Effector CD4-positive, alpha-beta T cell (primary cell): ENCODE measurements at places on chromosomes 6 and 20.

DNA sequence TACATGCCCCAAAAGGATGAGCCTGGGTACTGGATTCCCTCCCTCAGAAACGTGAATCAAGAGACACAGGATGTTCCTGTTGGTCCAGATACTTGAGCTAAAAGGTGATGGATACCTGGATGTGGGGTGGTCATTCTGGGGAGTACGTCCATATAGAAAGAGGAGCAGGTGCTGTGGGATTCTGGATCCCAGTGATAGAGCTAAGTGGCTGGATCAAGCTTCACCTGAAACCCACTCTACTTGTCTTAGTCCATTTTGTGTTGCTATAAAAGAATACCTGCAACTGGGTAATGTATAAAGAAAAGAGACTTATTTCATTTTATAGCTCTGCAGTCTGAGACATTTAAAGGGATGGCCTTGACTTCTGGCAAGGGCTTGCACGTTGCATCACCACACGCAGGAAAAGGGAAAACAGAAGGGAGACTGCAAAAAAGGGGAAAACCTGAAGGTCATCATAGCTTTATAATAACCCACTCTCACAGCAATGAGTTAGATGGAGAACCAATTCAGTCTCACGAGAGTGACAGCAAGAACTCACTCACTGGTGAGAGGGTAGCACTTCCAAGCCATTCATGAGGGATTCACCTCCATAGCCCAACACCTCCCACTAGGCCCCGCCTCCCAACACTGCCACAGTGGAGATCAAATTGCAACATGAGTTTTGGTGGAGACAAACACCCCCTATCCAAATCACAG, 31.2 kb downstream of the RIPOR3 start:
- DNase-seq, result no peak

DNA sequence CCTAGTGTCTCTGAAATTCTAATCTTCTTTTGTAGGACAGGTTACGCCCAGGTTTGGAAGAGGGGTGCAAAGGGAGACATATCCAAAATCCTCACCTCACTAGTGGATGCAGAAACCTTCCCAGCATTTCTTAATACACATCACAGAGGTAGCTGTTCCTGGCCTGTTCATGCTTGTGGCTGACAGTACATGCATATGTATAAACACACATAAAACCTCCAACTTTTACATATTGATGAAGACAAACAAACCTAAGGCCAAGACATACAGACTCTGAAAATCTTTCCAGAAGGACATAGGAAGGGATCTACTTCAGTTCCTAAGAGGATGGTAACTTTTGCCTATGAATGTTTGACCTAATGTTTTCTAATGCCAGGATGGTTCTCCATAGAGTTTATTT, 872.1 kb upstream of the FLRT3 start:
- no peak for DNase-seq

GRCh38 chr6:15160812-15161211, 85.1 kb upstream of the JARID2 start:
- no peak for DNase-seq

DNA sequence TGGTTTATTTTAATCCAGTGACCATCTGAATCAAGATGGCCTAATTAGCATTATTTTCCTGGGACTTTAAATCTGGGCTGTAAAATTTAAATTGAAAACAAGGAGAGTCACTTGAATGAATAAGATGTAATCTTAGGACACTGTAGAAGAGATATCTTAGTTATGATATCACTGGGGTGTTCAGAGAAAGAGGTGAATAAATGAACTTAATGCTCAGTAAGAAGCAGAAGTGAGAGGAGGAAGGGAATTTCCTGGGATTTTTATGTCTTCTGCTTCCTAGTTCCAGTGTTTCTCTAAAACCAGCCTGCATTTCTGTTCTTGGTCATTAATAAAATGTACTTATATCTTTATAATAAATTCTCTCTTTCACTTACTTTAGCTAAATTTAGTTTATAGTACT, 136.8 kb upstream of the PTPRK start:
- no peak for DNase-seq

GRCh38 chr6:65161661-65162060, 545.4 kb downstream of the EYS start:
- no peak for DNase-seq

DNA sequence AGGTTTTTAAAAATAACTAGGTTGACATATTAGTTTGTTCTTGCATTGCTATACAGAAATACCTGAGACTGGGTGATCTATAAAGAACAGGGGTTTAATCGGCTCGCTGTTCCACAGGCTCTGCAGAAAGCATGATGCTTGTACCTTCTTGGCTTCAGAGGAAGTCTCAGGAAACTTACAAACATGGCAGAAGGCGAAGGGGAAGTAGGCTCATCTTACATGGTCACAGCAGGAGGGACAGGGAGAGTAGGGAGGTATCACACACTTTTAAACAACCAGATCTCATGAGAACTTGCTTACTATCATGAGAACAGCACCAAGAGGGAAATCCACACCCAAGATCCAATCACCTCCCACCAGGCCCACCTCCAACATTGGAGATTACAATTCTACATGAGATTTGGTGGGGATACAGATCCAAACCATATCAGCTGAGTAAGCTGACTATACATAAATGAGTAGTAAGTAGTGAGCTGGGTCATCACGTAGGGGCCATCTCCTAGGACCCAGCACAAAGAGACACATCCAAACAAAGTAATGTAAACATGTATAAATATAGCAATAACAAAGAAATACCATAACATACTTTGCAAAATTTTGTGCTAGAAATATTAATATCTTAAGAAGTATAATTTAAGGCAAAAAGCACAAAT, 31.4 kb upstream of the SIRPG start:
- DNase-seq, result no peak

DNA sequence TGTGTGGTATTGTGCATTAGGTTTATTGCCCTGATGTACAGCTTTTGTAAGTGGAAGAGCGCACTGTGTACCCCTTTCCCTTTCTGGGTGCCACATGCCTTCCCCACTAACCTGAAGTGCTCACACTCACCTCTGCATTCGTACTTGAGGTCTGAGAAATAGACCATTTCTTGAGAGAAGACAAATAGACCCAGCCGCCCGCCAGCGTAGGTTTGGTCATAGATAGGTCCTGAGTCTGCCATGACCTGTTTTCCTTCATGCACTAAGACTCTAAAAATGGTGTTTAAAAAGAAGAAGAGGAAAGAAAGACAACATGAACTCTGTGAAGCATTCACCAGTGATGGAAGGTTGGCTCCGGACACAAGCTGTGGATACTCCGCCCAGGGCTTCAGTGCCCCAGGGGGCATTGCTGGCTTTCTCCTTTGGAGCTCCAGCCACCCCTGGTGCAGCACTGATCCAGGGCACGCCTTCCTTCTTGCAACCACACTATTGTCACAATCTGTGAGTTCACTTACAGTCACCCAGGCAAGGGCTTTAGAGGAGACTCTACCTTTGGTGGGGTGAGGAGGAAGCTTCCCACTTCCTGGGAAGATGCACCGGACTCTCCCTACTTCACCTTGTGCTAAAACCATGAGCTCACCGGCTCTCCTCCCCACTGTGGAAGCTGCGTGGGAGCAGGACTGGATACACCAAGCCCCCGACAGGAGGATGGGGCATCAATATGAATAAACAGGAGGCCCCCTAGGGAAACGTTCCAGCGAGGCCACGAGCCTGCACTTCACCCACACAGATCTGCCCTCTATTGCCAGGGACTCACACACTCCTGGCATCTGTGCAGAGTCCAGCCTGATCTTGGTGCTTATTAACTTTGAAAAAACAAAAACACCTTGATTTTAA, 33.3 kb downstream of the THBS2 start:
- DNase-seq, result no peak

DNA sequence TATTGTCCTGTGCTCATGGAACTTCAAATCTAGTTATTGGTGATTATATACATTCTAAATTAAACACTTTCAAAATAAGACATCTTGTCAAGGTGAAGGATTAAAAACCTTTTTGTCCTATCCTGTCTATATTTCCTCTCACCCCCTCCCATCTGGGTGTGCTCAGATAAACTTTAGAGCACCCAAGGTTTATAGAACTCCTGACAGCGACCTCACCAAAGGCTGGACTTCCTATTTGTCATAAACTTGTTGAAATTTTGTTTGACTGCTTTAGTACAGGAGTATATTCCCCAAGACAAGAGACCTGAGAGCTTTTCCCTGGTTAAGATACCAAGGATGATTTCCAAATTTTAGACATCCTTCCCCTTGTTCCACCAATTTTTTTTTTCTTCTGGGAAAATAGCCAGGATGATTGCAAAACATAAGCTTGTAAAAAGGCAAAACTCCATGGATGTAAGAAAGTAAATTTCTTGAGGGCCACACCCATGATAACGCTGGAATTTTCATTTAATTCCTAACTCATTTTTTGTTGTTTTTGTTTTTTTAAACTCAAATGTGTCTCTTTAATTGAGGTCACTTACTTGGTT, 33.0 kb downstream of the CARMIL1 start:
- no peak for DNase-seq

DNA sequence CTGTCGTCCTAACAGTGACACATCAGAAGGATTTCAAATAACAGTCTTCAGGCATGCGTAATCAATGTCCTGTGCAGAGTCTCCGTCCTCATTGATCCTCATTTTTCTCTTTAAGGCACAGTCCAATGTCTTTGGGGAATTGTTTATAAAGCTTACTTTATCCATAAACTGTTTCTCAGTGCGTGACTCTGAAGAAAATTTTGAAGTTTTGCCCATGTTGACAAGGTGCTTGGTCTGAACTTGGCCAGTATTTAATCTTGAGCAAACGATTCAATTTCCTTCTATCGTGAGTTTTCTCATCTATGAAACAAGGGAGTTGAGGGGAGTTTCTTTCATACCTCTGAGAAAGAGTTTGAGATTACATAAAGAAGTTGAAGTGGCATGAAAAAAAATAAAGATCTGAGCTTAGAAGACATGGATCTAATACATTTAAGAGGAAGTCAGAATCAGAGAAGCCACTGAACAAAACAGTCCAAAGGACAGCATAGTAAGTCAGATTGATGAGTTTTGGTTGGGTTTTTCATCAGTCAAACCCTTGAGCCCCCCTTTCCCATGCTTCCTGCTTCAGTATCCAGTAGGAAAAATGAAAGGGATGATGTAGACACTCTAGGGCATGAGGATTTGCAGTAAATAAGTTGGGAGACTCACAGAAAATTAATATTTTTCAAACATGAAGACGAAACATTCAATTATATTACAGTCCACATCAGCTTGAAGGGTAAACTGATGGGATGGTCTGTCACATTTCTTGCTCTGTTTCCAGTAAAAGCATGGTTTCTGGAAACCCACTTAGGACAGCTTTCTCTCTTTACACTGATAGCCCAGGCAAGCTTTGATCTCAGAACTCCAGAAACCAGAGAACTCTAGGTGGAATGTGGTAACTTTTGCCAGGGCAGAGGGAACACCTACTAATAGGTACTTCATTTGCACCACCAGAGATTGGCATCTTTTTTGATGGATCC, 8.1 kb downstream of the EDN1 start:
- DNase-seq, result no peak
